ENCODE measurements at places on chromosomes 4 and X.

DNA sequence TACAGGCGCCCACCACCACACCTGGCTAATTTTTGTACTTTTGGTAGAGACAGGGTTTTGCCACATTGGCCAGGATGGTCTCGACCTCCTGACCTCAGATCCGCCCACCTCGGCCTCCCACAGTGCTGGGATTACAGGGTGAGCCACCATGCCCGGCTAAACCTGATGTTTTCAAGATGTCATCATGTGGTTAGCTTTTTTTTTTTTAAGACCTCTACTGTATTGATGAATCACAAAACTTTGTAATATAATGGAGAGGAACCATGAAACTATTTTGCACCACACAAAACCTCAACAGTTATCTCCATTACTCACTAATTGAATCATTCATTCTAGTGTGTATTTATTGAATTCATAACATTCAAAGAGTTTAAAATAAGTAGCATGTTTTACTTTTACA is 94.7 kb upstream of the NEIL3 start:
- peak; percentile 57 for DNase-seq

DNA sequence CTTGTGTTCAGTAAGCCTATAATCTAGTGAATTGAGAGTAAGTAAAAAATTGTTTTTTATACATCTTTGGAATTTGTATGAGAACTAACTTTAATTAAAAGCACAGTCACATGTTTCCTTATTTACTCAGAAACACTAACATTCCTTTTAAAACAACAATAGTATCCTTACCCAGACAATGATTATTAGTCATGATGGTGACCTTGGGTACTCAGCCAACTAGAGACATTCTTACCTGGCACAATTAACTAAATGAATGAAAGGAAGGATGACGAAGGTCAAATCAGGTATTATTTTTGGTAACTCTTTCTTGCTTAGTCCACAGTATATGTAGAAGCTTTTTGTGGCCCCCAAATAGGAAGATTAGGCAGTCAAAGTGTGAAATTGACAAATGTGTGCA is 901.0 kb downstream of the FAT4 start:
- DNase-seq, result no peak

- no peak for DNase-seq
Measured at GRCh38 chr4:53465891-53466290, 88.5 kb downstream of the FIP1L1 start.

- DNase-seq, result no peak
Measured at GRCh38 chr4:99625369-99625768, 32.3 kb downstream of the C4orf54 start.

DNA sequence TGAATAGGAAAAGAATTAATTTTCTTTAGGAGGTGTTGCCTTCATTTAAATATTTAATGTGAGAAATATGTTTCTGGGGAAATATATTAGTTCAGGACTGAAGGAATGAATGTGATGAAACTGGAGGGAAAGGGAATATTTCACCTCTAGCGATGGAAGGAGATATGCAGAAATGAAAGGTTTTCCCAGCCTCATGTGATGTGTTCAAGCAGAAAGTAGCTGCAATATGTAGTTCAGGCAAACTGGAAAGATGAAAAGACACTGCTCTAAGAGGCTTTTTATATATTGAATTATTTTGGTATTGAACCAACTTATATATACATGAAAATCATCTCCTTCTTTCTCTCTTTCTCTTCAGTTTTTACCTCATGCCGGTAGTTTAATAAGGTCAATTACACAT is 3.4 kb downstream of the GRID2 start:
- DNase-seq, result no peak

DNA sequence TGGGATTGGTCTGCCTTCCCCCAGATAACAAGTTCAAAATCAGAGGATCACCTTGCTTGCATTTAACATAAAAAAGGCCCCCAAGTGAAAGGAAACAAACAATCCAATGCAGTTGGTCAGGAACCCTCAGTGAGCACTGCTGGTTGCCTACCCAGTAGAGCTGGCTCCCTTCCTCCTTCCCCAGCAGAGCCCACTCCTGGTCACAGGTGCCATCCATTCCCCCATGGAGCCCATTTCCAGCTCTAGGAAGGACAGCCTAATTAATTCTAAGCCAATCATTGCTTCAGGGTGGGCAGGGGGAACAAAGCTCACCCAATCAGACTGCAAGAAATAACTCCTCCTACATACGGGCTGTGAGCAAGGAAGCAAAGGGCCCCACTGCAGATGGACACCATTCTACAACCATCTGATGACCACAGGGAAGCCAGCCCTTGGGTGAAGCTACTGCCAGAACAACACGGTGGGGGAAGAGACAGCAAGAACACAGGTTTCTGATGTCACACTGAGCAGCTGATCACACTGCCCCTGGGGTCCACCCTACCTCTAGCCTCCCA is 86.5 kb downstream of the SH3KBP1 start:
- no peak for DNase-seq

GRCh38 chrX:15750611-15751154 is 12.6 kb downstream of the CA5B start:
- no peak for DNase-seq

GRCh38 chrX:3362956-3363355 is 16.5 kb upstream of the MXRA5 start:
- DNase-seq, result no peak

DNA sequence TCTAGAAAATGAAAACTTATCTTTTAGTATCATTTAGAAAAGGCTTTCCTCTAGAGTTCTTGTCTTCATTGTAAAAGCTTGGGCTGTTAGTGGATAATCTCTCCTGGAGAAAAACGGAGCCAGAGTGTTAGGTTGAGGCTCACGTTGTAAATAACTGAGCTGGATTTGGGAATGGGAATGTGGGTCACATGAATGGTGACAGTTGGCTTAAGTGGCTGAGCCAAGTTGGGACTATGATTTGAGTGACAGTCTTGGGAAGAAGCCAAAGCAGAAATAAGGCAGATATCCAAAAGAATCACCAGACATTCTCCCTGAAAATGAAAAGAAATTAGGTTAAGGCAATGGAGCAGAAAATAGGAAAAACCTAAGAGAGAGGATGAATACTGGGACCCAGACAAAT is 33.6 kb upstream of the PDGFC start:
- no peak for DNase-seq

- no peak for DNase-seq
Measured at GRCh38 chr4:33886356-33886755, 2358.0 kb downstream of the ARAP2 start.

DNA sequence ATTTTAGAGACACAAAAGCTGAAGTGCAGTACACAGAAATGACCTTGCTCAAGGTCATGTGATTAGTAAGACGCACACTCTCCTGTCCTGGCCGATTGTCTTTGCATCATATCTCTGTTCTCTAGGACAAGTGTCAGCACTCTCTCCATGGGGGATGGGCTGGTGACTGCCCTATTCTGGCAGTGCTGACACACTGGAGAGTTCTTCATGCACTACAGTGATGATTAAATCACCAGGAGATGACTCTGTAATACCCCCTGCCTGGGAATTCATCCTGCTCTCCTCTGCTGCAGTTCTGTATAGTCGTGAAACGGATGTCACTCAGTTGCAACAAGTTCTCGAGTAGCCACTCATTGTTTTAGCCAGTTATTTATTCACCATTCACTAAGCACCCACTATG is 5.3 kb upstream of the SHISA3 start:
- DNase-seq, result peak; percentile 37

- DNase-seq, result no peak
Measured at GRCh38 chr4:113513382-113513781, 248.2 kb downstream of the CAMK2D start.

- DNase-seq, result no peak
Measured at GRCh38 chr4:2183394-2183793, 58.5 kb downstream of the HAUS3 start.

DNA sequence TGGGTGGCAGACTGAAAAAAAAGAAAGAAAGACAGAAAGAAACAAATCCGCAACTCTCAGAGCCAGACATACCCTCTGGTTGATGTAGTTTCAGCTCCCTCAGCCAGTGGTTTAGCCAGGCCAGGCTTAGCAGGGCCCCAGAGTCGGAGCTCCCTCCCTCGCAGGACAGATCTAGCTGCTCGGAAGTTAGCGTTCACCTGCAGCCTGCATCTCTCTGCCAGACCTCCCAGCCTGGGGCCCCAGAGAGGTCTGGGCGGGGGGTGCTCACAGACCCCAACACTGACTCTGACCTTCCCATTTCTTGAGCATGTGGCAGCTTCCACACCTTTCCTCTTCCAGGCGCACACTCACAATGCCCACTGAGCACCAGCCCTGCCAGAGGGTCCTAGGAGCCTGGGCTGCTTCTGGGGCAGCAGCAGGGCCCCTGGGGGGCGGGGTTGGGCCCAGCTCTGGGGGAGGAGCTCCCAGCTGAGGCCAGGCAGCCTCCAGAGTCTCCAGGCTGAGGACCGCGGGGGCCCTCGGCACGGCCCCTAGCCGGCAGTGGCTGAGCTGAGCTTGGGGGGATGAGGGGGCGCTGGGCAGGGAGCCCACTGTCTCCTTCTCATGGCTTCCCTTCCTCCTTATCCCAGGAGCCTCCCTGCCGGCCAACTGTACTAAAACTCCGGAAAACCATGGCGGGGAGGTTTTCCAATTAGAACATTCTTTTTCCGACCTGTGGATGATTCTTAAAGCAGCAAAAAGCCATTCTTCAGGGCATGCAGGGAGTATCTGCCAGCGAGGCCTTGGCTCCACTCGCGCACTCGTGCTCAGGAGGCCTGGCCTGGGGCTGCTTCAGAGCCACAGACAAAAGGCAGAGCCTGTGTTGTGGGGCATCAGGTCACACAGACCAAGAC is 4.6 kb upstream of the ZNF185 start:
- DNase-seq, result no peak
